ENCODE measurements at places on chromosomes 6 and 20. TPM values are rescaled to one million over a fixed set of nuclear protein-coding genes. Genes with fewer than 3 reads are reported as not detected.

DNA sequence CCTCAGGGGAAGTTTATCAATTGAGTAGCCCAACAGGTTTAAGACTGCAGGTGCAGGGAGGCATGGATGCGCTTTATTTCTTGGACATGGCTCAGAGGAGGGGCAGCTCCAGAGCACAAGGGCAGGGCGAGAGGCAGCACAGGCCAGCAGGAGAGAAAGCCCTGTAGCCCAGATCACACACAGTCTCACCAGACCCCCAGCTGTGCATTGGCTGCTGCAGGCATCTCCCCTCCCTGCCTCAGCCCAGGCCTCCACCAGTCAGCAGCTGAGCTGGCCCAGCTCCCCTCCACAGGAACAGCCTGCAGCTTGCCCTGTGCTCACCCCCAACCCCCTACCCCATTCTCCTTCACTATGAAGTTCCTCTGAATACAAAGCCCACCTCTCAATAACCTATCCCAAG, 24.7 kb downstream of the MRPL14 start:
- no peak for DNase-seq

SOX18 gene
- 102 TPM for total RNA-seq

GRCh38 chr6:2763345-2763841, 1.8 kb upstream of the WRNIP1 start:
- DNase-seq = no peak

- no peak for DNase-seq
Measured at GRCh38 chr6:47146431-47147174, 104.5 kb upstream of the ADGRF1 start.

RARS2 gene
- total RNA-seq = 22.2 TPM

- DNase-seq = no peak
Measured at GRCh38 chr20:13788167-13788834, 3.5 kb downstream of the NDUFAF5 start.

- no peak for DNase-seq
Measured at GRCh38 chr6:139187489-139187888, 52.6 kb downstream of the HECA start.

EPPIN gene
- total RNA-seq = not detected

DNA sequence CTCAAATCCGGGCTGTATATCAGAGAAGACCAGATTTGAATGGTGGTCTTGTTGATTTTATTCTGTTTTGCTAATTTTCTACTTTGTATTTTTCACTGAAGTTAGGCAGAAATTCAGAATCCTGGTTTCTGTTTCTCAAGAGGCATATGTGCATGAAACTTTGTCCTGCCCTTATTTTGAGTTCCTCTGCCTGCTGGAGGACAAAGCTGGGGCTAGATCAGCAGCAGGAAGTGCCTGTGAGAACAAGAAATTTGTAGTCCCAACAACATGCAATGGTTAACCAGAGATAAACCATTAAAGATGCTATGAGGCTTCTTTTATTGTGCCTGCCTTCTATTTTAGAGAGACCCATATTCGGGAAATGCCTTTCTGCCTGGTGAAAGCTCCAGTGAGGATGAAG, 37.1 kb downstream of the BEND6 start:
- no peak for DNase-seq

- DNase-seq = no peak
Measured at GRCh38 chr20:57308451-57309271, 20.9 kb upstream of the SPO11 start.

DNA sequence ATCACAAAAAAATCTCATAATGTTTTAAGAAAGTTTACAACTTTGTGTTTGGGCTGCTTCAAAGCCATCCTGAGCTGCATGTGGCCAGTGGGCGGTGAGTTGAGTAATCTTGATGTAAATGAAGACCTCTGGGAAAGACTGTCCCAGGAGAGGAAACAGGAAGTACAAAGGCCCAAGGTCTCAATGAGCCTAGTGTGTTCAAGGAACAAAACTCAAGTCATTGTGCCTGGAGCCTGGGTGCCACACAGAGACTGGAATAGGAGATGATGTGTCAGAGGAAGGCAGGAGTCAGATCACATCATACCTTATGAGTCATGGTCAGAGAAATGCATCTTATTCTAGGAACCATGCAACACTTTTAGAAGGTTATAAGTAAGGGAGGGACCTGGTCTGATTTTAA, 51.5 kb downstream of the COL19A1 start:
- no peak for DNase-seq

SLC17A3 gene
- total RNA-seq = not detected

NHLRC1 gene
- 3.8 TPM for total RNA-seq

LY6G6D gene
- not detected for total RNA-seq

DAAM2 gene
- 1.2 TPM for total RNA-seq

PRDM13 gene
- total RNA-seq = not detected

TGM6 gene
- not detected for total RNA-seq

GRCh38 chr20:939606-940005, 23.5 kb upstream of the ANGPT4 start:
- DNase-seq = no peak

LIN28B gene
- 0.06 TPM for total RNA-seq

RHAG gene
- not detected for total RNA-seq

FAM209B gene
- total RNA-seq = not detected

GATA5 gene
- total RNA-seq = not detected

SLC22A7 gene
- not detected for total RNA-seq

GRCh38 chr6:70735513-70735912, 67.8 kb downstream of the SMAP1 start:
- no peak for DNase-seq

TFAP2A gene
- total RNA-seq = 0.78 TPM

SPTLC3 gene
- 0.15 TPM for total RNA-seq

- DNase-seq = no peak
Measured at GRCh38 chr6:11126876-11127275, 15.4 kb upstream of the ERVFRD-1 start.

DNA sequence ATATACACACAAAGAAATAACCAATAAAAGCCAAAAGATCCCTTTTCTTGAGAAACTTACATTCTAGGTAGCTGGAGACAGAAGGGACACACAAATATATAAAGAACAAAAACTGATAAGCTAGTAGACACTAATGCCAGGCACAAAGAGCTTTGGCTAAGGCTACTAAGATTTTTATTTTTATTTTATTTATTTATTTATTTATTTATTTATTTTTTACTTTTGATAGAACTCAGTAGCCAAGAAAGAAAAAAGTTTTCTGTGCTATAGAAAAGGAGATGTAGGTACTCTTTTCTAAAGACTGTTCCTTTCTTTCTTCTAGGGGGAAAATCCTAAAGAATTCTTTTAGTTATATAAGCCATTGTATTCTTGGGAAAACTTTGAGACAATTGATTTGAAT, 34.1 kb downstream of the THEMIS start:
- DNase-seq = no peak

DNA sequence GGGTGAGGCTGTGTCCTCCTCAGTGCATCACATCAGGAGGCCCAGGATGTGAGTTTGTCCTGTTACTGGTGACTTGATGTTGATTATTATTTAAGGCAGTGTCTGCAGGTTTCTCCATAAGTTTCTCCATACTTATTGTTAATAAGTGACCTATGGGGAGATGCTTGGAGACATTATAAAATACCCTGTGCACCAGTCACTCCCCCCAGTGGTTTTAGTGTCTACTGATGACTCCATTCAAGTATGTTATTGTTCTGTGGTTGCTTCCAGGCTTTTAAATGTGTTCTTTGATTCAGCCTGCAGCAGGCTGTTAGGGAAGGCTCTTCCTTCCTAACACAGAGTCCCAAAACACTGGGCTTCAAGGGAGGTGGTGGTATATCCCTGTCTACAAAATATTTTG, 14.6 kb upstream of the CST3 start:
- DNase-seq = no peak

DNA sequence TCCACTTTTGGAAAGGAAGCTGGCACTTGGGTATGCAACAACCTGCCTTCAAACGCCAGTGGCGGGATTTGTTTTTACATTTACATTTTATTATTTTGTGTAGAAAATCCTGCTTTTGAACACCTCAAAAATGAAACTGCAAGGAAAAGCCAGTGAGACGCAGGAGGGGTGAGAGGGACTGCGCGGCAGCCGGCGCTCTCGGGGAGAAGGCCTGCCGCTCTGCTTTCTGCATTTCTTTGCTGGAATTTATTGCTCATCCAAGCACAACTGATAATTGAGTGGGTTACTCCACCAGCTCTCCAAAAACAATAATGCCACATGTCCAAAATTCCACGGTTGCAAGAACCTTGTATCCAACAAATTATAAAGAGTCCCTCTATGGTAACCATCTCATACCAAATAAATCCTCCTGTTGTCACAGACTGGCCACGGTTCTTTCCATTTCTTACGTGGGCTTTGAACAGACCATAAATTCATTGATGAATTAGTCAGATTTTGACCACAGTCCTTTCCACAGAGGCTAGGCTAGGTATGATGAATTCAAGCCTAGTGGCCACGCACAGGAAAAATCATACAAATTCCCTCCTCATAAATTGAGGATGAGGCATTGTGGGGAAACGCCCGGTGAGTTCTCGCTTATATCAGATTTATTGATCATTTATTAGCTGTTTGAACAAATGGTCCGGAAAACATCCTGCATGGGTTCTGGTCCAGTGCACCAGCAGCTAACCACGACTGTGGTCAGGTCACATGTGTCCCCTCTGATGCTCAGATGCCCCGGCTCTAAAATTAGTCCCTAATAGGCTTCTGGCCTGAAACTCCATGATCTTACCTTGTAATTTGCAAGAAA, 31.6 kb upstream of the FOXC1 start:
- no peak for DNase-seq

DNA sequence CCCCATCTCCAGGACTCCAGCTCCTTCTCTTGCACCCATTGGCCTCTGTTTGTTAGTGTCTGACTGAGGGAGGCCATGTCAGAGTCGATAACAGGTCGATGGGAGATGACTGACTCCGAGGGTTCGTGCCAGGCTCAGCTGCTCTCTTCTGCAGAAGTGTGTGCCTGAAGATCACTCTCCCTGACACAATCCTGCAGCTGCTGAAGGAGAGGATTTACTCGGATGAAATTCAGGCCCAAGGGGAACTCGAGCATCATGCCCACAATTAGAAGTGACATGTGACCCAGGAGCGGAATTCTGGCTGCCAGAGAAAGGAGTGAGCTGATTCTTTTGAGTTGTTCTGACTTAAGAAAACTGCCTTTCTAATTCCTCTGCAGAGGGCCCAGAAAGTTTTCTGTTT, 318.2 kb downstream of the MAFB start:
- no peak for DNase-seq

- DNase-seq = no peak
Measured at GRCh38 chr6:108200631-108201030, 34.8 kb downstream of the NR2E1 start.

GRCh38 chr6:41189967-41190366, 11.0 kb downstream of the TREML2 start:
- DNase-seq = no peak

- DNase-seq = no peak
Measured at GRCh38 chr6:151034825-151035781, 169.6 kb downstream of the MTHFD1L start.

DNA sequence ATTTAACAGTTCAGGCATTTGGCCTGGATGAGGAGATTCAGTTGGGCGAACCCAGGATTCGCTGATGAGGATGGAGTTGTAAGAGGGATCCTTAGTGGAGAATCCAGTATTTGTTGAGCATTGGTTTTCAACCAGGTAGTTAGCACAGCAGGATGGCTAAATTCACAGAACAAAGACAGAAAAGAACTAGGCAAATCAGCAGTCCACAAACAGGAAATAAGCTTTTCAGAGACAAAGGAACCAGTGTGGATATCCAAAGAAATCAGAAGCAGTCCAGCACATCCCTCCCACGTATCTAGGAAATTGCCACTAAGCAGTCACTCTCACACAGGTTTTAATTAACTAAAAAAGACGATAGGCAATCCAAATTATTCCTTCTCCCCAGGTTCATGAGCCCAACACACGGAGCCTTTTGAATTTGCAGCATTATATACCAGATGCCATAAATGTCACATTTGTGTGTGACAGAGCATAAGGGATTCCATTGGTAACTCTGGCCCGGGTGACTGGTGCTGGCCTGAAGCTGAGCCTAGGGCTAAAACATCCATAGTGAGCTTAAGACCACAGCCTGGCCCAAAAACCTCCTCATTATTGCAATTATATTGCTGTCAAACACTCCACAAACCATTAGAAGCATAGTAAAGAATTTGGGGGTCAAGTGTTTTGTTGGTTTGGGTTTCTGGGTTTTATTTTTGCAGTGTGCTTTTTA, 131.5 kb downstream of the SOBP start:
- DNase-seq = no peak

GRCh38 chr6:41122918-41123317, 31.2 kb downstream of the TREML1 start:
- no peak for DNase-seq

- no peak for DNase-seq
Measured at GRCh38 chr6:166770216-166771116, 143.4 kb upstream of the RPS6KA2 start.
